ENCODE measurements at places on chromosomes 2 and 18. TPM values are rescaled to one million over a fixed set of nuclear protein-coding genes. Genes with fewer than 3 reads are reported as not detected.
A peak's percentile ranks its signal among the peaks of the same experiment; 100 is the strongest.

GRCh38 chr2:49251251-49251650, 96.9 kb upstream of the FSHR start:
- no peak for DNase-seq

DNA sequence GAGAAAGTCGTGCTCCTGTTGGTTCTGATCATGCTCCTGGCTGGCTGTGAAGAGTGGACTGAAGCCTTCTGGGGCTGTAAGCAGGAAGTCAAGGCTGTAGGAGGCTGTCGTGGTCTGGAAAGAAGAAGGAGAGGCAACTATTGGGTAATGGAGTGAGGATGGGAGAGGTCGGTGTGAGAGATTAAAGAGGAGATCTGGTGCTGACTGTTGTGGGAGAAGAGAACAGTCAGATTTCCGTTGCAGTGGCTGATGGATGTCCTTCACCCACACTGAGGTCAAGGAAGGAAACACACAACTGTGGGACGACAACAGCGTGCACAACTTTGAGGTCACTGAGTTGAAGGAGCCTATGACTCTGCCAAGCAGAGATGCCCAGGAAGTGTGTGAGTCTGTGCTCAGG, 2.8 kb upstream of the PSMD1 start:
- no peak for DNase-seq

- no peak for DNase-seq
These were observed 27.4 kb downstream of the NEMP2 start for GRCh38 chr2:190507135-190507534.

DNA sequence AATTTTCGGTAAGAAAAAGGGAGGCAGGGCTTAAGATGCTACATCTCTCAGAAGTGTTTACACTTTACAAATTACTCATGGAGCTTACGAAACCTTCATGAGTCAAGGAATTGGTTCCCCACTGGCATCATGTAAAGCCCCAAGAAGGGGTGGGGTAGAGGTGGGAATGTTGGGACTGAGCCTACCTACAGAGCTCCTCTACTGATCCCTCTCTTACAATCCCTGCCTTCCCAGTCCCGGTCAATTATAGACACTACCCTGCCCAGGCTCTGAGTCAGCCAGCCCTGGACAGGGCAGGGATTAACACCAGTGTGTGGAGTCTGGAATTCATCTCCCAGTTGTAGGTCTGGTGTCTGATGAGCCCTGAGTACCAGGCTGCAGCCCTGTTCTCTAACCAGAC, 248.9 kb downstream of the PAX3 start:
- DNase-seq: no peak

- no peak for DNase-seq
These were observed 62.9 kb upstream of the IGFBP2 start for GRCh38 chr2:216570357-216570756.

- DNase-seq: no peak
These were observed 446.4 kb upstream of the ID2 start for GRCh38 chr2:8235419-8235818.

DNA sequence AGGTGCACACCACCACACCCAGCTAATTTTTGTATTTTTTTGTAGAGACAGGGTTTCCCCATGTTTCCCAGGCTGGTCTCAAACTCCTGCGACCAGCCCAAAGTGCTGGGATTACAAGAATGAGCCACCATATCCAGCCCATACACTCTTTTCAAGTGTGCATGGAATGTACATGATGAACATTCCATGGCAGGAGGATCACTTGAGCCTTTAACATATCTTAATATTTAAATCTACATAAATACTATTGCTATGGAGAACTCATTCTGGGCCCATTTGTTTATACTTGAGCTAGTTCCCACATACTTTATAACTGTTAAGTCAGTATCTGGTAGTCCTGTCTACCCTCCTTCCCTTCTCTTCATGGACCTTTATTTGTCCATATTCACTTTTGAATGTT, 48.4 kb downstream of the RPE start:
- no peak for DNase-seq

DNA sequence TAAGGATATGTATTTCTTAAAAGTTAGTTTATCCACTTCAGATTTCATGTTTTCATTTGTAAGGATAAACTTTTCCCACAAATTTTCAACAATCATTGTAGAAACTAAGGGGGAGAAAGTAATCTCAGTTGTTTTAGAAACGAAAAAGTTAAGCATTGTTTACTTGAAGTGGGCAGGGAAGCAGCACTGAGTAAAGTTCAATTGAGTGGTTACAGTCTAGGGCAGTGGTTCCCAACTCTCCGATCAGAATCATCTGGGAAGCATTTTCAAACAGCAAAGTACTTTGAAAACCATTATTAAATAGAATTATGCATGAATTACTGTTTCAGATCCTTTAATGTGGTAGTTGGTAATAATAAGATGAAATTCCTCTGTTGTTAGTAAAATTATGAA, 12.5 kb downstream of the MRPL35 start:
- no peak for DNase-seq

GRCh38 chr2:17362956-17363355, 155.3 kb downstream of the RAD51AP2 start:
- no peak for DNase-seq

- DNase-seq: peak; percentile 64
These were observed 139.4 kb downstream of the AKAIN1 start for GRCh38 chr18:5057386-5058348.

GRCh38 chr18:11042247-11042646, 107.1 kb downstream of the PIEZO2 start:
- DNase-seq: no peak

DNA sequence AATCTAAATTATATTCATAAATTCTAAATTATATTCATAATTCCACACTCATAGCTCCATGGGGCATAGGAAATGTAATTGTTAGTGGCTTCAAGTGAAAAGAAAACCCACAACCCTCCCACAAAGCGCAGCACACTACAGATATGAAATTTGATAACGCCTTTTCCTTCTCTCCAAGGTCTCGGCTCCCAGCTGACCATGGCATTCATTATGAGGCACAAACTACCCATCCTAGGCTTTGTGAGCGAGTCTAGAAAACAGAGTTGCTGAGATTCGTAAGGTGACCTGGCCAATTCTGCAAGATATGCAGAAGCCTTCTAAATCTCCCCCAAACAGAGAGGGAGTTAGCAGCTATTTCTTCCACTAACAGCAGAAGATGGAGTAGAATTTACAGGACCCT, 5.4 kb downstream of the NPPC start:
- no peak for DNase-seq

DNA sequence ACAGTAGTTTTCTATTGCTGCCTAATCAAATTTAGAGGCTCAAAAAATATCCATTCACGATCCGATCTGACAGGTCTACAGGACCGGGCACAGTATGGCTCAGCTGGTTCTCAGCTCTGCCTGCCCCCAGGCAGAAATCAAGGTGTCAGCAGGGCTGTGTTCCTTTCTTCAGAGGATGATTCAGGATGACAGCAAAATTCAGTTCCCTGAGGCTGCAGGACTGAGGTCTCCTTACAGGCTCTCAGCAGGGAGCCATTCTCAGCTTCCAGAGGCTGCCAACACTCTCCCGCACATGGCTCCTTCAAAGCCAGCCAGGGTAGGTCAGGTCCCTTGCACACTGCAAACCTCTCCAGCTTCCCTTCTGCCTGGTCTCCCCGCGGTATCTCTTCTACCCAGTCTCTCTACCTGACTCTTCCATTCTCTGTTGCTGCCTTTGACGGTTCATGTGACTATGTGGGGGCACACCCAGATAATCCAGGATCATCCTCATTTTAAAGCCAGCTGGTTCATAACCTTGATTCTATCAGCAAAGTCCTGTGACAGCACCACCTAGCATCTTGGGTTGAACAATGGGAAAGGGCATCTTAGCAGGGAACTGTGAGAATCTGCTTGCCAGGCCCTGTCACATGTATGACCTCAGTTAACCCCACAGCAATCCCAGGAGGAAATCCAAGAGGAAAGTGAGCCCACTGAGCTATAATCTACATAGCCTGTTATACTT, 50.4 kb downstream of the UXS1 start:
- no peak for DNase-seq

GRCh38 chr18:48992791-48993555, 42.2 kb upstream of the SMAD7 start:
- DNase-seq: no peak

- no peak for DNase-seq
These were observed at the start of gene SKOR2 for GRCh38 chr18:47251289-47252120. TSS of gene SKOR2 (minus strand) at chr18:47251660. CDS start at chr18:47249183, 2,477 bp downstream.

The RGPD3 gene
- 0.11 TPM for polyA plus RNA-seq

The CHRNA1 gene
- polyA plus RNA-seq: 0.95 TPM

The M1AP gene
- polyA plus RNA-seq: 0.07 TPM

The ANKRD30B gene
- polyA plus RNA-seq: not detected

The NT5DC4 gene
- polyA plus RNA-seq: not detected

The ZSWIM2 gene
- polyA plus RNA-seq: not detected

The SKOR2 gene
- polyA plus RNA-seq: not detected

The GKN1 gene
- polyA plus RNA-seq: not detected

The CASP10 gene
- 3.6 TPM for polyA plus RNA-seq

The GPAT2 gene
- polyA plus RNA-seq: 1.1 TPM

The RTP5 gene
- 0.05 TPM for polyA plus RNA-seq

The MARCHF7 gene
- 33.6 TPM for polyA plus RNA-seq

The MPV17 gene
- 98.2 TPM for polyA plus RNA-seq

The KIAA2012 gene
- polyA plus RNA-seq: not detected

The ITGB1BP1 gene
- 126 TPM for polyA plus RNA-seq

The PTPRM gene
- polyA plus RNA-seq: 81.5 TPM

Data from right cardiac atrium (tissue), 5 donors.